Activated CD4-positive, CD25-positive, alpha-beta regulatory T cell (primary cell): ENCODE measurements at places on chromosomes 2 and 18.

GRCh38 chr18:68843473-68844089 lies 45.7 kb downstream of the CCDC102B start:
- DNase-seq = no peak

GRCh38 chr2:1645761-1646476 lies 98.4 kb downstream of the PXDN start:
- no peak for DNase-seq

DNA sequence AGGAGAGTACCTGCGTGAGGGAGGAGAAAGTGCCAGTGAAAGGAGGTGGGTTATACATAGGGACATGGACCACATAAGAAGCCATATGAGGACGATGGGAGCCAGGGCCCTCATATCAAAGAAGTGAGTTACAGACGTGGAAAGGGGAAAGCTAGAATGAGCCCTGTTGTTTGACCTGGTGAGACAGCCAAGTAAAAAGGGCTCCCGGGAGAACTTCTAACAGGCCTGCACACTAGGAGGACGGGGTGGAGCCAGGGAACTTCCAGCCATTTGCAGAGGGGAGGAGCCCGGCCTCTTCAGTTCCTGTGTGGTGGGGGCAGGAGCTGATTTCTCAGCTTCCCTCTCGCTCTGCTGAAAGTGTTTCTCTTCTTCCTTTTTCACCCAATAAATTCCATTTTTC lies 84.1 kb upstream of the SLC66A3 start:
- DNase-seq = no peak

GRCh38 chr2:180222644-180223043 lies 215.5 kb upstream of the CWC22 start:
- DNase-seq = no peak

GRCh38 chr2:47234456-47234855 lies 79.3 kb upstream of the STPG4 start:
- DNase-seq = no peak

DNA sequence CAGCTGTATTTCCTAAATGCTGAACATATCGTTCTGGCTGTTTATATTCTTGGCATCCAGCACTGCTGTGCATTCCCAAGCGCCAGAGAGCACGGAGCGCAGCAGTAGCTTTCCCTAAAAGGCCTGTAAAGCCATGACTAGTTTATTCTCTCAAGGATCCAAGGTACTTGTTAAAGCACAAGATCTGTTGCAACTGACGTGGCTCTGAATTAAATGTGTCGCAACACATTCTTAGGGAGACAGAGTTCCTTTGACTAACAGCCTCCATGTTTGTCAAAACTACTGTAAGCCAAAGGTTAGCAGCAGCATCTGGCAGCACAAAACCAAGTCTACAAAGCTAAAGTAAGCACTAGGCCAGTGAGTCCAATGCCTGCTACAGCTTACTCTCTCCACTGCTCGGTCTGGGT lies 188.6 kb upstream of the FN1 start:
- no peak for DNase-seq

DNA sequence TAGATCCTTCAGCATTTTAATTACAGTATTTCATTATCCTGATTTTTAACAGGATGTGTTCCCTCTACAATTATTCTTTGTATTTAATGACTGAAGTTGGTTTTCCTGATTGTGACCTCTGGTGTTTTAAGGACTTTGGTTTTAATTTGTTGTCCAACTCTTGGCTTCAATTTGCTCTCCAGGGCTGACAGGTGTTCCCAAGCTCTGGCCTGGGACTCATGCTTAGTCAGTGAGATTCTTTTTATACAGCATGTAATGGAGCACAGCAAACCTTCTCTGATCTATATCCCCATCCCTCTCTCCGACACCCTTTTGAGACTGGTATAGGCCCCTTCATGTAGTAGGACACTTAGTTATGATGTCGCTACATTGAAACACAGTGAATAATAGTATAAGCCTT lies 896.3 kb downstream of the TSN start:
- DNase-seq = no peak

DNA sequence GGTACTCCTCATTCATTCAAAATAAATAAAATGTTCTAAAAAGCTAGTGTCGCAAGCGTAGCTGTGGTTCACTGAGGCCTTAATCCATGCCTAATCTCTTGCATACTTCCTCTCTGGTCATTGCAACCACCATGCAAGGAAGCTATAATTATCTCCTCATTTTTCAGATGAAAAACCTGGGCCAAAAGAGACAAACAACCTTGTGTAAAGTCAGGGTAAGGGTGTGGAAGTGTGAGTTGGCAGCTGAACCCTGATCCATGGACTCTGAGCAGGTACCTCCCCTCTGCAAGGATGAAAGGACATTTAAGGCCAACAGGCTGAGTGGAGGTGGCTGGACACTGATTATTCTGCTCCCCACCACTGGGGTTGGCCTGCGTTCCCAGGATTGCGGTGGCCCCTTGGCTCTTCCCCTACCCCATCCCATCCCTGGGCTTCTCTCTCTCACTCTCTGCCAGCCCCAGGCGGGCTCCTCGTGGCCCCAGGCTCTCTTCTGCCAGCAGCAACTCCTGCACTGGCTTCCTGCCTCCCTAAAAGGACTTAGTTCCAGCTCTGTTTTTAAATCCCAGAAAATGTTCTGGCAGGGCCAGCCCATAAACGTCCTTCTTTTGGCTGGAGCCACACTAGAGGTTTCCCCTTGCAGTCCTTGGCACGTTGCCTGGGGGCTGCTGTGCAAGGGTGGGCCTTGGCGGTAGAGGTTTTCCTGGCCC lies 72.0 kb upstream of the AFF3 start:
- no peak for DNase-seq

DNA sequence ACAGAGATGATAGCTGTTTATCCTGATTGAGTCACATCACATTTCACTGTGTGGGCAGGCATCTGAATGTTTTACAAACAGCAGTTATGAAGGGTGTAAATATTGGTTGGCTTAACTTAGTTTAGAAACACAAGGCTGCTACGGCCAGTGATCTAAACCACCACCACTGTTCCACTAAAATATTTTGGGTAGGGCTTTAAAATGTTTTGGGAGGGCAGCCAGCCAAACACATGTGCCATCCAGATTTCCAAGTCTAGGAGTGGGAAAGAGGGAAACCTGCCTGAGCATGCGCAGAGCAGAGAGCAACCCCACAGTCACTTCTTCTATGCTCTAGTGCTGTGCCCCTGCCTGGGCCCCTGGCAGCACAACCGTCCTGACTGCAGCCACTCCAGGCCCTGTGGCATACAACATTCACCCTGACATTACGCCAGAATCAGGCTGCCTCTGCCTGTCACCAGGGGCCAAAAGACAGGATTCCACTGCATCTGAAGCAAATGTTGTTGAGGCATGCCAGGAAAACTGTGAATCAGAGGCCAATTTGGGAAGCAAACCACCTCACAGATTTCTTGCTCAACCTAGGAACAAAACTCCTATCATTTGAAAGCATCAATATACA lies 74.8 kb upstream of the COL5A2 start:
- DNase-seq = no peak

DNA sequence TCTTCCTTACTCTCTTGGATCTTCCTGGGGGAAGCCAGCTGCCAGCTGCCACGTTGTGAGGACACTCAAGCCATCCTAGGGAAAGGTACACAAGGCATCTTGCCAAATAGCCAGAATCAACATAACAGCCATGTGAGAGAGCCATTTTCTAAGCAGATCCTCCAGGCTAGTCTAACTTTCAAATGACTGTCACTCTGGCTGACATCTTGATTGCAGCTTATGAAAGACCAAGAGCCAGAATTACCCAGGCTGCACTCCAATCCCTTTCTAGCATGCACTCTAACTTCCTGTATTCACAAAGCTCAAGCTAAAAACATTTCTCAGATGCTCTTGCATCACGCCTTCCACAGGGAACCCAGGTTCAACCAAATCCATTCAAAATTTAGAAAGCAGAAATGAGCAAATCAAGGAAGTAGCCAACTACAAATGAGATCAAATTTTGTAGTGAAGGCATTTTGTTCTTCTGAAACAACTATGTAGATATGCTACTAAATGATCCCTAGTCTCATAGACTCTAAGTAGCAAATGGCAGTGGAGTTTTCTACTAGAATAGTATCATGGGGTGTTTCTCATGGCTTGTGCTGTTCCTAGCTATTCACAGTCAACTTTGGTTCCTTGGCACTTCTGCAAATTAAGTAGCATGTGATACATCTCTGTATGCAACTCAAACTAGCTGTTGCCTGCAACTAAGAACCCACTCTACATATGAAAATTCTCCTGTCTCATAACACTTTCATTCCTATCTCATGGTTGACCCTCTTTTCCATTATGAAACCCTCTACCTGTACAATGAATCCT lies 281.9 kb downstream of the ZEB2 start:
- no peak for DNase-seq

GRCh38 chr2:3241971-3242746 lies 135.5 kb downstream of the EIPR1 start:
- no peak for DNase-seq

GRCh38 chr2:102024410-102024809 lies 32.6 kb downstream of the IL1R2 start:
- DNase-seq = no peak

GRCh38 chr2:236731767-236732580 lies 162.3 kb downstream of the ACKR3 start:
- no peak for DNase-seq

DNA sequence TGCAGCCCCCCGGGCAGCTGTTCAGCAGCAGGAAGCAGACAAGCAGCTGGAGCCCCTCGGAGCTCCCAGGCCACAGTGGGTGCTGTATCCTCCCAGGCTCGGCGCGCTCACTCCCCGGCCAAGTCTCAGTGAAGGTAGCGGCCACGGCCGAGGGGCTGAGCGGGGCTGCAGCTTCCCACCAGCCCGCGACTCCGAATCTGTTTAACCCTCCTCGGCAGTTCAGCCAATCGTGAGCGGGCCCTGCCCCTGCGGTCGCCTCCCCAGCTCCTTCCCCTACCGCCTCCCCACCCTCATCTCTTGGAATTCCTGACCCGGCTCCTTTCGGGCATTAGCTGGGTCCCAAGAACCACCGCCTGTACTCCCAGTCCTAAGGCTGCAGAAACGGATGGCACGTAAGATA lies at the start of gene RESP18:
Gene RESP18 (minus strand): TSS at position 203 of the 400 bp plus-strand sequence.
- no peak for DNase-seq

- DNase-seq = no peak
Observed at GRCh38 chr18:68735483-68736343, 20.8 kb upstream of the TMX3 start.

GRCh38 chr2:15729709-15730544 lies 138.3 kb downstream of the DDX1 start:
- DNase-seq = no peak

GRCh38 chr2:71816815-71817214 lies 330.8 kb downstream of the CYP26B1 start:
- no peak for DNase-seq

- no peak for DNase-seq
Observed at GRCh38 chr2:216210701-216211540, 101.8 kb downstream of the XRCC5 start.

DNA sequence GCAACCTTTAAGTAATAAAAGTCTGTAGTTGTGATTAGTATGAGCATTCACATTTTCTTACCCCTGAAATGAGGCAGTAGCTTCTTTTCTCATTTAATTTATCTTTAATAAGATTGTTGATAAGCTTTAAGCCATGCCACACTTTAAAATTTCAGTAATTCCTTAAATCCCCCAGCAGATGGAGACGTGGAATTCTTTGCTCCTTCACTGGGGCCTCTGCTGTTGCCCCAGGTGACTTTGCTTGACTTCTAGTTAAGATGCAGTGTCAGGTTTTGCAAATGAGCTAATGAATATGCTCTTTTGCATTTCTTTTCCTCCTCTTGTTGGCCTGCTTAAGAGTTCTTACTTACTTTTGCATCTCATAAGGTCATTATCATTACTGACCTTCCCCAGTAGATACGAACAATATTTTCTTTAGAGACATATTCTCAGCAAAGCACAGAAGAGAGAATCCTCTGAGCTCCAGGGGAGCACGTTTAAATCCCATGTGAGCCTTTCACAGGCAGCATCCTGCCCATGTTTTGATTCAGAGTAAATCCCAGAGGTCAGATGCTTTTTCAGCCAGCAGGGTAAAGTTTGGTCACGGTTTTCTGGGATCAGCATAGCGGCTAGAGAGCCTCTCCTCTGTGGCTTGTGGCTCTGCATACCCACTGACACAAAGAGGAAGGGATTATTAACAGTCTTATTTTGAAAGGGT lies 222.9 kb downstream of the PTPRM start:
- no peak for DNase-seq
